ENCODE measurements at places on chromosomes 4 and X.

GRCh38 chr4:185395238-185395955, at the start of gene LRP2BP:
TSS of gene LRP2BP (minus strand) at chr4:185395924. CDS start at chr4:185378186, 17,738 bp downstream.
- no peak for DNase-seq

GRCh38 chrX:131068945-131069719, 11.0 kb downstream of the ARHGAP36 start:
- no peak for DNase-seq

DNA sequence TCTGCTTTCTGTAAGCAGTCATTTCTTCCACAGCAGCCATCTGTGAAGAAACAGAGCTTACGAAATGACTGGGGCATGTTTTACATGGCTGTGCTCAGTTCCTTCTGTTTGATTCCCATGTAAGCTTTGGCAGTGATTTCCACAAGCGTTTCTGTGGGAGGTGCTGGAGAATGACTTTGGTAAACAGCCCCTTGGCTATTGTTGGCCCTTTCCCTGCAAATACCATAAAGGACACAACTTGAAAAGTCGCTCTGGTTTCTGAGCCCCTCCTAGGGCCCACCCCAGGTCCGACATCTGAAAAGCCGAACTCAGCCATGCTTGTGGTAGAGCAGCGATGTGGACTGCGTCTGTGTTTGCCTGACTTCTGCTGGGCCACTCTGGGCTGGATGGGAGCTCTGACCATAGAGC, 3.7 kb downstream of the LIMCH1 start:
- no peak for DNase-seq

DNA sequence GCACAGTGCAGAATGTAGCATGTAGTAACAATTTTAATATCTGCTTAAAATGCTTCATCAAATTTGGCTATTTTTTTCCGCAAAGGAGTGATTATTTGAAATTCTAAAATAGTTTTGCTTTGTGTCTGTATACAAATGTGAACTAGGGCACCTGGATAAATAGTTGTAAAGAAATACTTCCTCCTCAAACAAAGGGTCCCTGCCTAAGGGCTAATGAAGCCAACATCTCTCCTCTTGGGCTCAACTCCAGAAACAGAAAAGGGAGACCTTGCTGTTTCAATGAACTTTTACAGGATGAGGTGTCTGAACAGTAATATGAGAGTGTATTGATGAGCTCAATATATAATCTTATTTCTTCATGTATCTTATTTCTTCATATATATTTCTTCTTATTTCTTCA, 30.8 kb upstream of the SCOC start:
- no peak for DNase-seq

- DNase-seq: no peak
Measured at GRCh38 chr4:124590480-124590879, 122.1 kb downstream of the ANKRD50 start.

DNA sequence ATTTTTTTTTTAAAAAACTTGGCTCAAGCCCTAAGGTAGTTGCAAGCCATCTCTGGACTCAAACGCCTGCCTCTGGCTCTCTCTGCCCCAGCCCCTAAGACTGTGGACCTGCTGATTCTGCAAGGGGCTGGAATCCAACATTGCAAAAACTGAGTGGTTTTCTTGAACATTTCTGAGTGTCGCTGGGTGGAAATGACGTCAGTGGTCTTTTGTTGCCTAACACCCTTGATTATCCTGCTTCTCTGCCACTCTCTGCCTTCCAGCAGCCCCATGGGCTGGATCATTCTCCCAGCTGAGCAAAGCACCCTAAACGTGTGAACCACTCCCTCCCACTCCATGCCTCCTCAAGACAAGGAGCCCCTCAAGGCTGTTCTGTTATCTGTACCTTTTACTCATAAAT, 16.6 kb downstream of the BST1 start:
- DNase-seq: no peak

- no peak for DNase-seq
Measured at GRCh38 chr4:58453956-58454355, 1343.8 kb upstream of the IGFBP7 start.

GRCh38 chr4:1684506-1685234, 557 bp upstream of the FAM53A start:
- DNase-seq: no peak

DNA sequence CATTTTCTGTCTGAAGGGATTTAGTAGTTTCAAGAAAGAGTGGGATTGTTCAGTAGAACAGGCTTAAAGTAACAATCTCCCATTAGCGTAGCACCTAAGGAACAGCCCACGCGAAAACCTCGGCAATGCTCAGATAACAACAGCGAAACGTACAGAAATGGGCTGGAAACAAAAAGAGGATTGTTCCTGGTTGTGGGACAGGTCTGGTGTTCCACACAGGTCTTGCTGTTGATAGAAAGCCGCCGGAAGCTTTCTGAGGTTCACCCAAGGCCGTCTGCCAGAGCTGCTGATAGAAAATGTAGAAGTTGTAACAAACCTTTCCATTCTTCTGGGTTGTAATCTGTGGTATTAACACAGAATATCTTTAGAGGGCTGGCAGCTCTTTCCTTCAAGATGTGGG, 69.4 kb upstream of the CLCN4 start:
- DNase-seq: no peak

- DNase-seq: no peak
Measured at GRCh38 chrX:42748067-42748850, 29.7 kb downstream of the PPP1R2C start.

DNA sequence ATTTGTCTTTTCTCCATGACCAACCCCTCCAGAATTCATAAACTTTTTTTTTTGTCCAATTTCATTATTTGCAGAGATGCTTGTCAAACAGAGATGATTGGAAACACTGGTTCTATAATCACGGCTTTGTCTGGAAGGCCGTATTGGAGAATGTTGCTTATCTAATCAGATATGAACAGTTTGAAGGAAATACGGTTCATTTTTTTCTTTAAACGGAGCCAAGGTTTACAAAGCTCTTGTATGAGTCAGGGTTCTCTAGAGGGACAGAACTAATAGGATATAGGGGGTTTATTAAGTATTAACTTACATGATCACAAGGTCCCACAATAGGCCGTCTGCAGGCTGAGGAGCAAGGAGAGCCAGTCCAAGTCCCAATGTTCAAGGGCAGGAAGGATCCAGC, 1415.8 kb downstream of the C4orf33 start:
- DNase-seq: no peak

DNA sequence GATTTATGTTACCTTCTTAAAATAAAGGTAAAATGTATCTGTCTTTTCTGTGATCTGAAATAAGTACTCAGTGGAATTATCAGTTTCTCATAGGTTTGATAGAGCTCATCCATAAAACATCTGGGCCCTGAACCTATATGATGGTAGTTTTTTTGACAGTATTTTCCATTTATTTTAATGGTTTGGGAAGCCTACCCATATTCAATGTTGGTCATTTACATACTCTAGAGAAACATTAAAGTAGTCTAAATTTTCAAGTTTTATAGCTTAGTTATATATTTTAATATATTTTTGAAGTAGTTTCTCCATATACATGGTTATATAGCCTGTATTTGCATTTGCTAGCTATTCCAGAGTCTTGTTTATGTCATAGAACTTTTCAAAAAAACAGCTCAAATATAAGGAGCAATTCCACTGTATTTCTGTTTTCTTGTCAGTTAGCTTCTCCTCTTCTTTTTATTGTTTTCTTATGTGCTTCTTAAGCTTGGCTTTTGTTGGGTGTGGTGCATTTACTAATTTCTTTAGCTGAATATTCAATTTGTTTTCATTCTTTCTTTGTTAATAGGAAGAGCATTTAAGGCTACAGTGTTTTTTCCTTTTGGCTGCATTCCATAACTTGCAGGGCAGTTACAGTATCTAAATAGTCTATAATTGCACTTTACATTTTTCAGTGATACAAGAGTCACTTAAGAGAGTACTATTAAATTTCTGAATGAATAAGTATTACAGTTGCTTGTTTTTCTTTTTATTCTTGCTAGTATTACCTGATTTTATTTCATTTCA, 181.4 kb downstream of the DKK2 start:
- no peak for DNase-seq

DNA sequence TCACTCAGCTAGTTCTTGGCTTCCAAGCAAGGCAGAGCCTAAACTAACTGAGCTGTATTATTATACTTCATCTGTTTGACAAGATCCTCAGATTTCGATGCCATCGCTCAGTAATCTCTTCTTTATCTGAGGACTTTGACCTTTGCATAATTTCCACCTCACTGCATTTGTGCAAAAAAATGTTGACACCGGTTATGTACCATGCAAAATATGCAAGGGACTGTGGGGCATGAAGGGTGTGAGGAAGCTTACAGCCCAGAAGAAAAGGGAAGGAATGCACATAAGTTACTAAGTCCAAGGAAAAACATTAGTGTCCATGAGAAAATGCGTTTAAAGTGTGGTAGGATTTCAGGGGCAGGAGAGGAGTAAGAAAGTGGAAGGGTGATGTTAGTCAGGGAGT, 295.4 kb downstream of the PACRGL start:
- DNase-seq: no peak

- DNase-seq: no peak
Measured at GRCh38 chr4:184838249-184839074, 12.7 kb upstream of the ACSL1 start.

DNA sequence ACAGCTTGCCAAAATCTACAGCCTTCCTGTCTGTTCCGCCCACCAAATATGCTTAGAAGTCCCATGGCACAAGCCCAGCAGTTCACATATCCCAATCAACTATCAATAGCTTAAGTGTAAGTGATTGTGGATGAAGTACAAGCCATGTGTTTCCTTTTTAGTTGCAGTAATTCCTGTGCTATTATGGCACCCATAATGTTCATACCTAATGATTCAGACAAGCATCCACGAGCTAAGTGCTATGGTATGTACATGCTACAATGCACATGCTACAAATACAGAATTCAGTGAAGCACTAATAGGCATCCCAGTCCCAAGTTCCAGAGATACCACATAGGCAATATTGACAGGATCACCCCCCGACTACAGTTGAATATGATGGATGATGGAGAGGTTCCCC, 94.5 kb downstream of the PCDH19 start:
- no peak for DNase-seq

- DNase-seq: no peak
Measured at GRCh38 chrX:10156199-10157031, at the start of gene CLCN4. TSS of gene CLCN4 (plus strand) at chrX:10156975. CDS start at chrX:10185033, 28,058 bp downstream.

GRCh38 chr4:184689681-184690080, 40.1 kb downstream of the PRIMPOL start:
- no peak for DNase-seq

GRCh38 chr4:77229433-77229832, 72.4 kb downstream of the CCNG2 start:
- DNase-seq: no peak

- DNase-seq: no peak
Measured at GRCh38 chr4:96193061-96193460, 353.2 kb downstream of the PDHA2 start.

DNA sequence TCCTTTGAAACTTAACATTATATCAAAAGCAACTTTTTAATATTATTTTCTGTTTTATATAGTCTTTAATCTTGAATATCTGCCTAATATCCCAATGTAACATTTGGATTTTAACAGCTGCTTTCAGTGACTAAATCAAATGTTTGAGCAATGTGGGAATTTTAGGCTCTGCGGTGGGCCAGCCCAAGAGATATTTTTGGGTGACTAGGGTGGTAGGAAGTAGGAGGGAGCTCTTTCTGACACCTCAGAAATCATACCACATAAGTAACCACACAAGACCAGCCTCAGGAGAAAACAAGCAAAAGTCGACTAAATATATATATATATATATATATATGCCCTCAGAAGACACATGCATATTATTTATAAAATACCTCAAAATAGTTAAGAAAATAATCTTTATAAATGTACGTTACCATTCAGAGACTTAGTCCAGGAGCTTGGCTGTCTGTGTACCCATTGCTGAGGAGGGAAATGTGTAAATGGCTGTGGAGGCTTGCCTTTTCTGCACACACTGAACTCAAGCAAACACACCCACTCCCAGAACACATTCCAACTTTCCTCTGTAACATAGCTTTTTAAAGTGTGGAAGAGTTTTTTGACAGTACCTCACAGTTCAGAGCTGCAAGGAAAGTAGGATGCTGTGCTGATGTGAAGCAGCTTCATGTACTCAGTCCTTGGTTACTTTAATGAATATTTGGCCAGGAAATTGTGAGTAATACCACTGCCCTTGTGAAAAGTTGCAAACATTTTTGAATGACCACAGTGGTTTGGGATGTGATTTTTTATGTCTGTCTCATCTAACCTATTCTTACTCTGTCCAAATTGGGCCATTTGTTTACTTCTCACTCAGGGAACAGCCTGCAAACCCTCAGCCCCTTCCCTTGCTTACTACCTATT, at the start of gene RTL3:
RTL3 (minus strand) TSS at position 484 of the 900 bp plus-strand sequence. CDS start 908 bp downstream, outside the sequence.
- no peak for DNase-seq

DNA sequence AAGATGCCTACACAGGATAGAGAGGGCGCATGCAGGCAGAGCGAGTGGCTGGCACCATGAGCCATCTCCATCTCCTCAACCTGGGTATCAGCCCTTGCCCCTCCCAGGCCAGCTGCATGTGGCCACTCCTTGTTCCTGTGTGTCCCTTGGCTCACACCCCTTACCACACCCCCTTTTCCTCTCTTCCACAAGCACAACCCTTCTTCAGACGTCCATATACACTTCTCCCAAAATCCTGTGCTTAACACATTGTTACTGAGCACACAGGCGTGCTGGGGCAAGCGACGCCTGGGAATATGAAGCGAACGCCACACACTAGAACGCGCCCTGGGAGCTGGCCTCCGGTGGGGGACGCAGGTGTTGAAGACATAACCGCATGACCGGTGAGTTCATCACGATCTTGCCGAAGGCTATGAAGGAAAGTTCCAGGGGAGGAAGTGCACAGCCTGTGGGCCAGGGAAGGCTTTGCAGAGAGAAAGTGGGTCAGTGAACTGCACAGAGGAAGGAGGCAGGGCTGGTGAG, 19.1 kb upstream of the KIAA0232 start:
- no peak for DNase-seq

DNA sequence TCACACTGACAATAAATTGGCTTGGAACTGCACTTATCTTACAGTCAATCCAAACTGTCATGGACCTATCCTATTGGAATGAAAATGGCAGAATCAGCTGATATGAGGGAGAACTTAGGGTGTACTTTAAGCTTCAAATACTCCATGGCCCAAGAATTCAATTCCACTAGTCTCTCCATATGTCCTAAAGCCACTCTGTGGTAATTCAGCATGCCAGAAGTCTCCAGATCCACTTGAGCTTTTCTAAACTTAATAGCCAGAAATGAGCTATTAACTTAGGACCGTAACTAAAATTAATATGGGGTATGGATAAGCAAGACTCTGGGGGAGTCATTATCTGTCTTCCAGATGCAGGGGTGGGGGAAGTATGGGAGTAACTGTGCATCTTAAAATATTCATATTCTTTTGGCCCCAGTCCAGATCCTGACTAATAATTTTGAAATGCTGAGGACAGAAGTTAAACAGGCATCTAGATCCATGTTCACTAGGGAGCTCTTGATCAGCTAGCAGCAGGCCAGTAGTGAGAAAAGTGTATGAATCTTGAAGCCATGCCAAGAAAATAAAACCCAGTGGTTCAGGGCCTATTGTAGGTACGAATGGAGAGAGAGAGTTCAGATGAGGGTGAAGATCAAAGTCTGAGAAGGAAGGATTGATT, 167.6 kb downstream of the DKK2 start:
- DNase-seq: no peak

DNA sequence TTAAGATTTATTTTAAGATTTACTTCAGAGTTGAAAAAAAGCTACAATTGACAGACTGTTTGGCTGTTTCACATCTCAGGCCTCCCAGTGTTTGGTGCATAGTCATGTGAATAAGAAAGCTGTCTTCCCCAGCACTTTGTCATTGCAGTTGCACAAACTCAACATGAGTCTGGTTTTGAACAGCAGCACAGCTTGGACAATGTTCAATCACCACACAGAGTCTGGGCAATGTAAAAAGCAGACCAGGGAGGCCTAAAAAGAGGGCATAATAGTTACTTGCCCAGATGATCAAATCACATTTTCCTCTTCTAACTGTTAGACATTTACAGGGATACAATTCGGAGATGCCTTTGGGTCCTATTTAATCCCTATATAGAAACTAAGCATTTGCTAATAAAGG, 1055.0 kb downstream of the RPA4 start:
- DNase-seq: no peak
